ENCODE measurements at places on chromosomes 12 and 14.

DNA sequence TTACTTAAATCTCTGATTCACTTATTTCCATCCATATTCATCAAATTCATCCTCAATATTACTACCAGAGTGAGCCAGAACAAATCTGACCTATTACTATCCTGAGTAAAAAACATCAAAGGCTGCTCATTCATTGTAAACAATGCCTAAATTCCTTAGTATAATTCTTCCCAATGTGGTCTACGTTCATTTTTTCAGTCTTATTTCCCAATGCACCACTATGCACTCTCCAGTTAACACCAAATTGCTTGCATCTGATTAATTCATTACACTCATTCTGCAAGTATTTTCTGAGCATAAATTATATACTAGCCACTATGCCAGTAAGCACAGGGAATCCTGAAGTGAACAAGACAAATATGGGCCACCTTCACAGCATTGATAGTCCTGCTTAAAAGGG lies 110.0 kb downstream of the EPS8 start:
- no peaks in the 10 kb centered on the region for H3K27me3 ChIP-seq
- peak; percentile 8 for DNase-seq
- peak overlapping the region; percentile 34 for H3K27ac ChIP-seq
- peaks cover 17% of the 10 kb centered on the region for H3K36me3 ChIP-seq
- H3K4me3 ChIP-seq = no peak overlapping the region
- H3K4me1 ChIP-seq = peaks cover 20% of the 10 kb centered on the region

DNA sequence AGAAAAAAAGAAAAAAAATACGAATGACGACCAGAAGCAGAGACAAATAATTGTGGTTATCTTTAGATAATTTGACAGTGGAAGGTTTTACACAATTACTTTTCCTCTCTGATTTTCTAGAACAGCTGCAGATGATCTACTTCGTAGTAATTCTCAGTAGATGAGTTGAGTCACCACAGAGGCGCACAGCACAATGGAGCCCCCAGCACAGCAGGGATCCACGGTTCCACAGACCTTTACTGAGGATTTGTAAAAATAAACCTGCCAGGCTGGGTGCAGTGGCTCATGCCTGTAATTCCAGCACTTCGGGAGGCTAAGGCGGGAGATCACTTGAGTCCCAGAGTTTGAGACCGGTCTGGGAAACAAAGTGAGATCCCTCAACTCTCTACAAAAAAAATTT lies 29.3 kb downstream of the AMN start:
- H3K4me1 ChIP-seq = no peaks in the 10 kb centered on the region
- DNase-seq = no peak
- no peak overlapping the region for H3K27ac ChIP-seq
- H3K27me3 ChIP-seq = no peaks in the 10 kb centered on the region
- peaks cover 83% of the 10 kb centered on the region for H3K36me3 ChIP-seq

DNA sequence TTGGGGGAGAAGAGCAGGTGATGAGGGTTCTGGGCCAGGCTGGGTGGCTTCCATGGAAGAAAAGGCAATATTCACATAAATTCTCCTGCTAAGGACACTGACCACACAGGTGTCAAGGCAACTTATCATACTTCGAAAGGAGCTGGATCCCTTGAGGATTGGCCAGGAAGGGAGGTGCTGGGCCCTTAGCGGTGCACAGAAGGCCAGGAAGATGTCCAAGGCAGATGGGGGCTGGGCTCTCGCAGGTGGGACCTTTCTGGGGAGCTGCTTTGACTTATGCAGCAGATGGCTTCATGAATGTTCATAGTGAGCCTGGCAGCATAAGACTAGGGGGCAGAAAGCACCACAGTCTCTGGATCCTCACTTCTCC lies 3.9 kb downstream of the CD63 start:
- H3K27me3 ChIP-seq = no peaks in the 10 kb centered on the region
- peaks cover 61% of the 10 kb centered on the region for H3K4me1 ChIP-seq
- H3K36me3 ChIP-seq = peaks cover 47% of the 10 kb centered on the region
- H3K27ac ChIP-seq = peak overlapping the region; percentile 24

DNA sequence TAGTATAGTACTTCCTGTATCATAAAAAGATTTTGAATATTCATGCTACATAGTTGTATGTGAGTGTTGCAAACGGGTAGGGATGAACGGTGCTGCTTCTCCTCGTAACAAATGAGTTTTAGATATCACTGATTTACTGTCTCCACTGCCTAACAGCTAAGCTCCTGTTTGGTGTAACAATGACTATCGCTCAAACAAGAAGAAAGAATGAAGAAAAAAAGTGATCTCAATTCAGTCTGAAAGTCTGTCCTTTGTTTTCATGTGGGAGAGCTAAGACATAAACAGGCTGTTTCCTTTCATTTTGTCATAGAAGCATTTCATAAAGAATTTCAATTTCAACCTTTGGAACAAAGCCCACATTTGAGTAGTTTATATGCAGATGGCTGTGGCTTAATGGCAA lies 26.1 kb upstream of the RTRAF start:
- peak overlapping the region; percentile 46 for H3K4me3 ChIP-seq
- no peak for DNase-seq
- no peaks in the 10 kb centered on the region for H3K36me3 ChIP-seq

Measured in osteoblast (primary cell).